Fibroblast of skin of left quadriceps (primary cell): ENCODE measurements at places on chromosomes 6 and 20.

GRCh38 chr6:8993111-8993510 lies 557.8 kb upstream of the SLC35B3 start:
- no peak for DNase-seq

DNA sequence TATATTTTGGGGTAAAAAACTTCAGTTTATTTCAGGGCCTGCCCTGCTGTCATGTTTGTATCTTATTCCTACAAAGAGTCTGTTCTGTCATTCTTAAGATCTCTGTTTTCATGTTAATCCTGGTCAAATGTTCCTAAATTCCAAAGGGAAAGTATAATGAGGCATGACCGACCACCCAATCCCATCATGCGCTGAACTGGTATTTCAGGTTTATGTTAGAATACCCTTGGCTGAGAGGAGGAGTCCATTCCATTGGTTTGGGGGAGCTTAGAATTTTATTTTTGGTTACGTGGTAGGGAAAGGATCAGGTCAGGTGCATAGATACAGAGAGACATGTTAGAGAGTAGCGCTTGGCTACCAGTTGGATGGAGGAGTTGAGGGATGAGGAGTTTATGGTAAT lies 25.7 kb downstream of the CFAP61 start:
- no peak for DNase-seq

DNA sequence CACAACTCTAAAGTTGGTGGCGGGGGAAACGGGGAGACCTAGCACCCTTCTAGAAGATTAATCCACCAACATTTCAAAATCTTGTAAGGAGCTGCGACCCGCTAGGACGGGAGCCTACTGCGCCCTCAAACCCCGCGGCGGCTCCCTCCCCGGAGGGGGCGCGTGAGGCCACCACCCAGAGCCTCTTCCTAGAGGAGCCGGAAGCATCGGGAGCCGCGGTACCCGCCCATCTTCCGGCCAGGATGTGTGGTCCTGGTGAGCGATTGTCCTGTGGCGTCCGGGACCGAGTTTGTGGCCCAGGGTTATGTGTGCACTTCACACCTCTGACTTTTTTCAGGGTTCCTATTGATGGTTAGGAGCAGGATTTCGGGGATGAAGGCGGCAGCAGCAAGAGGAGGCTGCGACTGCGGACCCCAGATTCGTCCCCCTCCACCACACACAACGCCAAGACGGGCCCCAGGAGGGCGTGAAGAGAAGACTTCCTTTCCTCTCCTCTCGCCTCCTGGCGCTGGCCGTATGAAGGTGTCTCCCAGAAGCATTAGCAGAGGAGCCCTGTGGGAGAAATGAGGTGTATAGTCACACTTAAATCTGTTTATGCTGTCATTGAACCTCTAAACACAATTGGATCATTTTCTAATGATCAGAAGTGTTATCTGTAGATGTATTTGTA lies 10.7 kb downstream of the ZNF165 start:
- no peak for DNase-seq

DNA sequence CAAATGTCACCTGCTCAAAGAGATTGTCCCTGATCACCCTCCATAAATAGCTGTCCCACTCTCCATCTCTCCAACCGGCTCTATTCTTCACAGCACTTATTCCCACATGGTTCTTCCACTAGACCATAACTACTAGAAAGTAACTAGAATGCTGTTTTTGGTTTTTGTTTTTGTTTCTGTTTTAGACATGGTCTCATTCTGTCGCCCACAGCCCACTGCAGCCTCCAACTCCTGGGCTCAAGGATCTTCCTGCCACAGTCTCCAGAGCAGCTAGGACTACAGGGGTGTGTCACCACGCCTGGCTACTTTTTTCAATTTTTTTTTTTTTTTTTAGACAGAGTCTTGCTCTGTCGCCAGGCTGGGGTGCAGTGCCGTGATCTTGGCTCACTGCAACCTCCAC lies 12.2 kb downstream of the MMP24 start:
- no peak for DNase-seq

DNA sequence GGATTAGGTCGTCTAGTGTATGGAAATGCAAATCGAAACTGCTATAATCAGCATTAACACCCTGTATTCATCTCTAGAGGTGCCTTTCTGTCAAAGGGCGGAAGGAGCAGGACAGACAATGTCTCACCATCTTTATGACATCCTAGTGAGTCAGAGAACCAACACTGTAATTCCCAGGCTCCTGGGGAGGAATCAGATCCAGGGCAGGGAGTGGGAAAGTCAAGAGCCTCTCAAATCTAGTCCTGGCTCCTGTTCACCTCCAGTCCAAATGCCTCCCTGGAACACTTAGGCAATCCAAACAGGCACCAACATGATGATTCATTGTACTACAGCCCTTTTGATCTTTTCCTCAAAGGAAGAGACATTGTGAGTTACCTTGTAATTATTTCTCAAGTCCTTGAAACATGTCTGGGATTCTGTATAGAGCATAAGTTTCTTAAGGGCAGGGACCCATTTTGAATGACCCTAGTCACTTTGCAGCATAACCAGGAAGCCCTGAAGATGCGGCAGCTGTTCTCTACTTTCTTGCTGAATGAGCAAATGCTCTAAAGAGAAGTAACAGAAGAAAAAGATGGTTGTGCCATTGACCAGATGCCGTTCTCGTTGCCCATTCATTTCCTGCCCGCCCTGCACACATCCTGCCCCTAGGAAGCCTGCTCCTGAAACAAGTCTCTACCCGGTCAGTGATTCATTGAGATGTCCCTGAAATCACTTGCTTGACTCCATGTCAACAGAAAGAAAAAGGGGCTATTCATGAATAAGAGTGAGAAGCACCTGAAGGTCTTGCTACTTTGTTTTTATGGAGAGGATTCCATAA lies 112.8 kb upstream of the JARID2 start:
- DNase-seq = peak; percentile 47

- no peak for DNase-seq
Observed at GRCh38 chr6:41122373-41122772, 31.8 kb downstream of the TREML1 start.

DNA sequence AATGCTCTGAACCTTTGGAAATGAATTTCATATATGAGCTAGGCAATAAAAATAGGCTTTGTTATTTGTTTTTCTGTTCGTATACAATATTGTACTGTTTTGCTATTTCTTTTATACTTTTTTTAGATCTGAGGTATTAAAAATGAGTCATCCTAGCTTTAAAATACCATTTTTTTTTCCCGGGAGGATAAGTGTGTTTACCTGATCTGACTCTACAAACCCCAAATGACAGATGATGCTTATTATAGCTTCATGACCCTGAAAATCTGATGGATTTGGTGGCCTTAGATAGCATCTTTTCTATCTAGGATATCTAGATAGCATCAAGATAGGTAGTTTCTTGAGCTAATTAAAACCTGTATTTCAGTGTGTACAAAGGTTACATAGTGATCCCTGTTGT lies 206.4 kb downstream of the DTNBP1 start:
- DNase-seq = no peak

GRCh38 chr20:58909585-58909984 lies 57.1 kb downstream of the GNAS start:
- DNase-seq = no peak

DNA sequence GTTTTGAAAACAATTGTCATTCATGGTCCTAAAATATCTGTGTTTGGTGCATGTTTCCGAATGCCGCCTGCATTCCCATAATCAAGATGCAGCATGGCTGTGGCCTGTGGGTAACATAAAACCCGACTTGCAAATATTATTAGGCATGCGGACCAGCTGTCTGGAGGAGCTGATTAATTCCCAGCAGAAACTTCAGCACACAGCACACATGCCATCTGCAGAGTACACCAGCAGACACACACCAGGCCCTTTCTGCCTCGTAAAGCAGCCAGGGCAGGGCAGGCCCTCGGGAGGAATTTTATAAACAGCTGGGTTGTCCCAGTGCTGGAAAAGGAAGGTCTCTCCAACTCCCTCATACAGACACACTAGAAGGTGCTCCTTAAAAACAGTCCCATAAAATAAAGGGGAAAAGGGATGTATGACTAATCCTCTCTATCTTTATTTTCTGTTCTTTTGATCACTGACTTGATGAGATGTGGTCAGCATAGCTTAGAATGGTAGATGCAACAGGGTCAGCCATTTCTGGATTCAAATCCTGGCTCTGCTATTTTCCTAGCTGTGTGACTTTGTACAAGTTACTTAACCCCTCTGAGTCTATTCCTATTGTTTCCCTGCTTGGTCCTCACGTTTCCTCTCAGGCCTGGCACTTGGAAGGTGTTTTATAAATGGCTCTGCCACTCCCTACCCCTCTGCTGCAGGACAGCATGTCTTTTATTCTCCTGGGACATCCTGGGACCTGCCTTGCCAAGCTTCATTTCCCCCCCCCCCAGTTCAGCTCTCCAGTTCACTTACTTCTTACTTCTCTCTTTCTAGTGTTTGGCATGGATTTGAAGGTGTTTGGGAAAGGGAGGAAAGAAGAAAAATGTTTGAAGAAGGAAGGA lies 85.9 kb upstream of the TRAF3IP2 start:
- peak; percentile 47 for DNase-seq

GRCh38 chr6:2596222-2596621 lies 154.5 kb downstream of the MYLK4 start:
- no peak for DNase-seq

- DNase-seq = no peak
Observed at GRCh38 chr6:1838604-1839213, 229.0 kb downstream of the FOXC1 start.

GRCh38 chr6:103729658-103730057 lies 1130.1 kb downstream of the HACE1 start:
- no peak for DNase-seq

DNA sequence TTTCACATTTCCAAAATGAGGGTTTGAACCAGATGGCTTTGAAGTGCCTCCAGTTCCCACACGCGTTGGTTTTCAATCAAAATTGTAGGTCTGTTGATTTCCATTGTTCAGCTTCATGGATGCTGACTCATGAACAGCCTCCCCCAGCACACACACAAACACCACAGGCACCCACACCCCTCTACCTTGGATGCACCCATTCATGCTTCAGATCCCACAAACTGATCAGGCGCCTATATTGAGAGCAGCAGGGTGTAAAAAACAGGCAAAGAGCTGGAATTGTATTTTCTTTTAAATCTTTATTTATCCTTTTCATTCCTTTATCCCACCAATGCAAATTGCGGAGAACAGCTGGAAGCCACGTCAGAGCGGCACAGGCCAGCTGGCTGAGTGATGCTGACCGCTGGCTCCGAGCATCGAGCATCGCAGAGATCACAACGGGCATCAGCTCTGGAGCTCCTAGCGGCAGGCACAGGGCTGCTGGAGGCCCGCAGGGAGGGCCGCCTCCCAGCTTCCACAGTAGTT lies 29.3 kb upstream of the TBC1D7 start:
- no peak for DNase-seq

- no peak for DNase-seq
Observed at GRCh38 chr6:139713424-139713823, 339.0 kb upstream of the CITED2 start.

- no peak for DNase-seq
Observed at GRCh38 chr6:138204792-138205384, 13.4 kb downstream of the PBOV1 start.

DNA sequence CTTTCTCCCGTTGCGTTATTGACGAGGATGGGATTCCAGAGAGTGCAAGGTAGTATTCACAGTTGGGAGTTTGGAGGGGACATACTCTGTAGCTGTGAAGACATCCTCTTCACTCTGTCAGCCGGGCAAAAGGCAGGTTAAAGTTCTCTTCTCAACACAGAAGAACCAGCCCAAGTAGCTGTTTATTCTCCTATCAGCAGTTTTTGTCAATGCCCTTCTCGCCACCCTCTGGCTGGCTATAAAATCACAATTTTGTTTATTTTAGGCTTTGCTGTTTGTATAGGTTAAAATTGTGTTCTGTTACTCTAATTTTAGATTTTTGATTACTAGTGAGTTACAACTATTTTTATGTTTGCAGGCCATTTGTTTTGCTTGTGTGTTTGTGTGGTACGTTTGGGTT lies 37.9 kb upstream of the MAS1 start:
- DNase-seq = no peak

GRCh38 chr6:43630980-43631619 lies 2.0 kb upstream of the GTPBP2 start:
- no peak for DNase-seq

DNA sequence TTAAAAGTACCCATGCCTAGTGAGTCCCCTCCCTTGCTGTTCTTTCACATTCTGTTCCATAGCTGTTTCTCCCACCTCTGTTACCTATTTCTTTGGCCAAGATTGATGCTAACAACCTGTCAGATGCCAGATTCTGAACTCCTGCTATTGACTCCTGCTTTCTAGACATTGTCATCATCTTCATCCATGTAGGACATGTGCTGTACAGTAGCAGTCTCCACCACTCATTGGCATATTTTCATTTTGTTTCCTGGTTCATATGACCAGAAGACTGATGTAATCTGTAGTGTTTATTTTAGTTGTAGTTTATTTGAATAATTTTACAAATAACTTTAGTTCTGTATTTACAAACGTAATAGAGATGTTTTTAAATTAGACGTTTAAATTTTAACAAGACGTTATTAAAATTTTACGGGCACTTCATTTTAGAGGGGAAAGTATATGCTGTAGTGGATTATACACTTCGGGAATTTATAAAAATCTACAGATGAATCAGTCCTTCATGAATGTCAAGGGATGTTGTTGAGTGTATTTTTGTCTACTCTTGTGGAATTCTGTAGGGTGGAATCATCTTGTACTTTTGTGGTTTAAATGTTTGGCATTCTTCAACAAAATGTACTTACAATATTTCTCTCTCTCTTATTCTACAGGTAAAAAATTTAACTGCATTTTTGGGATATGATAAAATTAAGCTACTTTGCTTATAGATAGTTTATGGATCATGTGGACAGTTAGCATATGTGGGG lies 34.1 kb downstream of the TRMT11 start:
- no peak for DNase-seq

DNA sequence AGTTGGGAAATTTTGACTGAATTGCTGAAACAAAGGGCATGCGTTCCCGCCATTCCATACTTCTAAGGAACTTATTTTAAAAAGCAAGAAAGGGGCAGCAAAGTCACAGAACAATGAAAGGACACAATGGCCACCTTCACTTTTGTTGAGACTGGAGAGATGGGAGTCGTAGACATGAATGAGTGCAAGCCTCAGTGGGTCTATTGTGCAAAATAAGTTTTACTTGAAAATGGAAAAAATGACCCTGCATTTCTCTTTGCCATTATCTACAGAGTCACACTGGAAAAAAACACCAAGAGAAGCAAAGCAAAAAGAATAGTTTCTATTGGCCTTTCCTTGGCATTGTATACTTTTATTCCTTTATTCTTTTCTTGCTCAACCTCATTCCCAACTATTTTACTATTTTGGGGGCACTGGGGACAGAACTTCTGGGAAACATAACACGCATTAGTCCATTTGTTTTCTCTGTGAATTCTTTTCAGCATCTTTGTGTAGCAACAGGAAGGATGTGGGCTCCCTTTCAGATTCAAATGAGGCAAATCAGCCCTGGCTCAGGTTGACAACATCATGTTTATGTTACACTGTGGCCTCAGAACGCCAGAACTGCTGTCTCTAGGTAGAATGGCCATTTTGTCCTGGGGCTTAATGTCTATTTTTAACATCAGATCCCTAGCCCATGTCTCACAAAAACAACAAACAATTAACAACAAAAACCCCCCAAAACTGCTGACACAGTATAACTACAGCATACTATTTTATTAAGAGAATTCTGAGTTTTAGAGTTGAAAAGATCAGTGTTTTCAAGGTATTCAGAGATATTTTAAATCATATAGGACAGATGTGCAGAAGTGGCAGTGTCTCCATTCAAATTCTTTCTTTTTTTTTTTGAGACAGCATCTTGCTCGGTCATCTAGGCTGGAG lies 122.2 kb downstream of the FYN start:
- DNase-seq = no peak

GRCh38 chr6:20448828-20449227 lies 47.1 kb downstream of the E2F3 start:
- DNase-seq = no peak

GRCh38 chr6:36968266-36968977 lies 13.9 kb downstream of the PI16 start:
- DNase-seq = no peak

GRCh38 chr20:17014217-17014616 lies 212.6 kb upstream of the PCSK2 start:
- no peak for DNase-seq
